ENCODE measurements at places on chromosomes 2 and 18.
A peak's percentile ranks its signal among the peaks of the same experiment; 100 is the strongest.

- DNase-seq = no peak
These were observed 58.7 kb downstream of the B3GNT2 start for GRCh38 chr2:62254424-62255266.

DNA sequence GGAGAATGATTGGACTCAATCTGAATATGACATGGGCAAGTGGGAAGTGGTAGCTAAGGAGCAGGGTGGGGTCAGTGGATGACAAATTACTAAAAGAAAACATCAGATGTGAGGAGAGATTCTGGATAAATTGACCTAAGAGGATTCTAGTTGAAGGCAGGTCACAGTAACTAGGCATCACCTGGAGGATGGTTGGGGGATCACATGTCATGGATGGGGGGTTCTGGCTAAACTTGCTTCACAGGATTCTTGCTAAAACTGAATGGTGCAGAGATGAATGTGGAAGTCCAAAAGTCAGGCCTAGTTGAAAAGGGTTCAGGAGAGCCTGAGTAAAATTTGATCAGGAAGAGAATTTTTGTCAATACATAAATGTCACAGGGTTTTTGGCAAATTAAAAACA is 18.3 kb downstream of the CLHC1 start:
- DNase-seq = no peak

DNA sequence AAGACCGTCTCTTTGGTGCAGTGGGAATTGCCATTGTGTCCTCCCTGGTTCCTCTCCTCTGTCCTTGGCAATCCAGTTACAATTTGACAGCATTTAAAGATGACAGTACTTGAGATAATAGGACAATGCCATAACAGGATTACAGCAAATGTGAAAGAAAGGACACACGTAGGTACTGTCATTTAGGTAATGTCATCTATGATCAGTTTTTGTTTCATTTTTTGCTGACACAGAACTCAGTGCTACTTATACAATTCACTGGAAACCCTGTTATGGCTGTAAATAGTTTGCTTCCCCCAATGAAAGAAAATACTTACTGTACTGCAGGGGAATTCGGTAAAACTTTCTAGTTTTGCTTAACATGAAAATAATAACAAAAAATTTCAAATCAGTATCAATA is 65.2 kb downstream of the BCL11A start:
- no peak for DNase-seq

DNA sequence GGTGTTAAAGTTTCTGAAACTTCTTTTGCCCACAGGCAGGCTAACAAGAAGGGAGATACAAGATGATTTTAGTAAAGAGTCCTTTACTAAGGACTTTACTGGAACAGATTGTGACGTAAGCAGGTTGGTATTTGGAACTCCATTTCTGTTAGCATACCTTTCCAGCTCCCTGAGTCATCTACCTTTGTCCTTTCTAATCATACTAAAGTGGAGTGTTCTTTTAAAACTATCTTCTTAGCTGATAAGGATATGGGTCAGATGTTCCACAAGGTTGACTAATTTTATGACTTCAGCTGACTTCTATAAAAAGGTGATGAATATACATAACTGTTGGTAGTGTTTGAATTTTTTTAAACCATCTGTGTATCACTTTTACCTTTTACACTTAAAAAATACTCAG is 21.1 kb downstream of the UGP2 start:
- DNase-seq = no peak

DNA sequence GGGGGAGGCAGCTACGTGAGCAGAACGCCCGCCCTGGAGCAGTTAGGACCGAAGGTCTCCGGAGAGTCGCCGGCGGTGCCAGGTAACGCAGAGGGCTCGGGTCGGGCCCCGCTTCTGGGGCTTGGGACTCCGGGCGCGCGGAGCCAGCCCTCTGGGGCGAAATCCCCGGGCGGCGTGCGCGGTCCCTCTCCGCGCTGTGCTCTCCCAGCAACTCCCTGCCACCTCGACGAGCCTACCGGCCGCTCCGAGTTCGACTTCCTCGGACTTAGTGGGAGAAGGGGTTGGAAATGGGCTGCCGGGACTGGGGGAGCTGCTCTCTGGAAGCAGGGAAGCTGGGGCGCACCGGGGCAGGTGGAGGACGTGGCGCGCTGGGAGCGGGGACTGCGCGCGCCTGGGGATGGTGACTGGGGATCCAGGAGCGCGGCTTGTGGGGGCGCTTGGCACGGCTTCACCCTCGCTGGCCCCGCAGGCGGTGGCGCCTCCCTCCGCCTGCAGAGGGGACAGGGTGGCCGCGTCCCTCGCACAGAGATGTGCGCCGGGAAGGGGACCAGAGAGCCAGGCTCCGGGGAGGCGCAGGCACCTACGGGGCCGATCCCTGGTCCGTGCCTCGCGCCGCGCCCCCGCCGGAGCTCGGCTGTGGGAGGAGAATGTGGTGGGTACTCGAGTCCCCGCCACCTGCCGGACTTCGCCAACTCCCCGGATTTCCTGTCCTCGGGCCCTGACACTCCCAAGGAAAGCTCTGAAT is 688 bp downstream of the CDH20 start:
- DNase-seq = no peak

- no peak for DNase-seq
These were observed 99.1 kb downstream of the SMAD2 start for GRCh38 chr18:47831351-47831750.

- peak; percentile 3 for DNase-seq
These were observed 1.2 kb downstream of the KIF5C start for GRCh38 chr2:148876202-148876594.

- no peak for DNase-seq
These were observed 33.6 kb upstream of the RND3 start for GRCh38 chr2:150520887-150521664.

DNA sequence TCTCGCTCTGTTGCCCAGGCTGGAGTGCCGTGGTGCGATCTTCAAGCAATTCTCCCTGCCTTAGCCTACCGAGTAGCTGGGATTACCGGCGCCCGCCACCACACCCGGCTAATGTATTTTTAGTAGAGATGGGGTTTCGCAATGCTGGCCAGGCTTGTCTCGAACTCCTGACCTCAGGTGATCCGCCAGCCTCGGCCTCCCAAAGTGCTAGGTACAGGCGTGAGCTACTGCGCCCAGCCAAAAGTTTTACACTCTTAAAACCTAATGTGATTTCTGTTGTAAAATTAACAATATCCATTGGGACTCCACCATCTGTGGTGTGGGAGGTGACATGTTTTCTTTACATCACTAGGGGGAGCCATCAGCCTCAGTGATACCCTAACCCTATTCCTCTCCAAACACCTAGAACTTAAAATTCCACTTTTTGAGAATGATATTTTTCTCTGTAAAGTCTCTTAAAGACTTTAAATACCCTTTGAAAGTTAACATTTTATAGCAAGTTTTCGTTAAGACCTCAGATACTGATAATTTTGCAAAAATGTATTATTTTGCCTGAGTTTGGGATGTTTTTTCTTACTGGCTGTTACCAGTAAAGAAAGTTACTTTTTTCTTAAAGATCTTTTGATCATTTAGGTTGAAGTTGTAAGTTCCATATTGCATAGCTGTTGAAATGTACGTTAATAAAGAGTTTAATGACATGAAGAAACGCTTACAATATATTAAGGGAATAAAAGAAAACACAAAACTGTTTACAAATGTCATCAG is 11.6 kb upstream of the EIF2AK2 start:
- DNase-seq = no peak
